ENCODE measurements at places on chromosomes 11 and 22.

GRCh38 chr11:32817181-32817851, 12.4 kb upstream of the PRRG4 start:
- no peak for DNase-seq

DNA sequence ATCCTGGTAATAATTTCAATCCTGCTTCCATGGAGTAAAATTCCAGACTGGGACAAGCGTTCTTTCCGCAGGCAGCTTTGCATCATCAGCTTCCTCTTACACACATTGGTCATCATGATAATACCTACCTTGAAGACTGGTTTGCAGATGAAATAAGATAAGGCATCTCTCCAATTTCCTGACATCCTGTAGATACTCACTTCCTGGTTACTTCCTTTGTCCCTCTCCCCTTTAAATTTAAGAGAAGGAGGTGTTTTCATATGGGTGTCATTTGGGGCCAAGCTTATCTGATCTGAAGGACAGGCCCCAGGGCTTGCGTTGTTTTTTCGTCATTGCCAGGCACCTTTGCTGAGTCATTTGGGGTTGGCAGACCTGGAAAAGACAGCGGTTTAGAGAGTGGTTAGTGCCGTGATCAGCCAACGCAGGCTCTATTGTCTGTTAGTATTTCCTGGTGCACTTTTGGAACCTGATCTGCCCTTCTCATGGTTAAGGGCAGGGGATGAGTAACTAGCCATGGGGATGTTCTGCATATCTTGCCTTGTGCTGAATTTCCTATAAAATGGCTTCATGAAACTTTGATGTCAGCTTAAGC, 24.1 kb downstream of the GRAMD1B start:
- DNase-seq = no peak

DNA sequence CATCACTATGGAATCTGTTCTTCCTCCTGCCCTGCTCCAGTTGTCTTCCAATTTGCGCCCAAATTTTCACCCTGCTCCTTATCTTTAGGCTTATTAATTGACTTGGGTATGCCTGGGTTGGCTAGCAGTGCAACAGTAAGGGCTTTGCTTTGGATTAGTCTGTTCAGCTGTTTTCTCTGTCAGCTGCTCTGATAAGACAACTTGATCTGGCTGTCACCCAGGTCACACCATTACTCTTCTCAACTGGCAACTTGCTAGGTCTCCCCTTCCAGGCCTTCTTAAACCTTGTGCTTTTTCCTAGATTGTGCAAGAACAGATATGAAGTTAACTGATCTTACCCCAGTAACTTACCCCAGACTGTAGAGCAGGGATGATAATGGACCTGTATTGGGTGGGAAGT, 357.8 kb upstream of the LARGE1 start:
- DNase-seq = no peak

- DNase-seq = no peak
These were observed 4.3 kb downstream of the SLC43A3 start for GRCh38 chr11:57422669-57423068.

Data from AG04450 (cell line).